ENCODE measurements at places on chromosomes 11 and 22. TPM values are rescaled to one million over a fixed set of nuclear protein-coding genes. Genes with fewer than 3 reads are reported as not detected.

Gene RIMBP3C
- 0.33 TPM for polyA plus RNA-seq

Gene KMT5B
- polyA plus RNA-seq: 49.1 TPM

Gene MIAT
- 3.9 TPM for polyA plus RNA-seq

Gene EML3
- 22.9 TPM for polyA plus RNA-seq

Gene AMPD3
- polyA plus RNA-seq: 12.0 TPM

Gene OR52A1
- polyA plus RNA-seq: not detected

Gene IMMP1L
- polyA plus RNA-seq: 54.5 TPM

Gene CCDC81
- polyA plus RNA-seq: 0.26 TPM

Gene BEST1
- polyA plus RNA-seq: 1.5 TPM

Gene CABP4
- 0.36 TPM for polyA plus RNA-seq

Gene OR56A4
- polyA plus RNA-seq: not detected

Gene TMA7B
- polyA plus RNA-seq: 3.0 TPM

Gene OR4D9
- polyA plus RNA-seq: not detected

Gene ELMOD1
- polyA plus RNA-seq: not detected

Gene OR52N4
- 0.71 TPM for polyA plus RNA-seq

Gene LDHAL6A
- polyA plus RNA-seq: not detected

Gene ZNF214
- polyA plus RNA-seq: not detected

Gene FJX1
- polyA plus RNA-seq: not detected

Gene NAT10
- polyA plus RNA-seq: 40.1 TPM

Gene C11orf97
- polyA plus RNA-seq: not detected

Gene PHETA2
- polyA plus RNA-seq: 0.67 TPM

Gene KDELR3
- polyA plus RNA-seq: 0.45 TPM

Gene TEX54
- polyA plus RNA-seq: 0.66 TPM

Gene PHRF1
- polyA plus RNA-seq: 17.7 TPM
